BJ (cell line): ENCODE measurements at places on chromosomes 5 and 9. TPM values are rescaled to one million over a fixed set of nuclear protein-coding genes. Genes with fewer than 3 reads are reported as not detected.

- DNase-seq = no peak
Measured at GRCh38 chr9:73141282-73141681, 10.4 kb upstream of the ANXA1 start.

DNA sequence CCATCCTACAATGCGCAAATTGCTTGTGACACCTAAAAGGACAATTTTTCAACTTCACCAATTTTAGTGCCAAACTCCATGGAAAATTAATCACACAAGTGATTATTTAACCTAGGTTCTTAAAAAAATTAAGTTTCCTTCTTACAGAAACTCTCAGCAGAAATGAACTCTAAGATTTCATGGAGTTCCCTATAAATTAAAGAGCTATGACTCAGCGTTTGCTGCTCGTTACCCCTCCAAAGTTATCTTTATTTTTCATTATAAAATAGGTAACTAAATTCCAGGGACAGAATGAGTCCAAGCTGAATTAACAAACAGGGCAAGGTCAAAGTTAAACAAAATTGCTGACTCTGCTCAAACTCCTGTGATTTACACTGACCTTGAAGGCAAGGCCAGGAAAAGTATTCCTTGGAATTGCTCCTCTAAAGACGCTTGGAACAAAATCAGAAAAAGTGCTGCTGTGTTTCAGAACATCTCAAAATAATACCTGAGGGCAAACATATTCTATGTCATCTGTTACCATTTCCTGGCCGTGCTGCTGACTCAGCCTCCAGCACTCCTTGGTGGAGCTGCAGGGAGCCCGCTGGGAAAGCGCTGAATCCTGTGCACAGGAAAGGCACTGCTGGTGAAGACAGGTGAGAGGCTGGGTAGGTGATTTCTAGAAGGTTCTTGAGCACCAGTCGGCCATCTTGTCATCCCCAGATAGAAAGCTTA lies 2.5 kb upstream of the CMBL start:
- DNase-seq = no peak

IFNB1 gene
- polyA plus RNA-seq = not detected in 2 replicates

DNA sequence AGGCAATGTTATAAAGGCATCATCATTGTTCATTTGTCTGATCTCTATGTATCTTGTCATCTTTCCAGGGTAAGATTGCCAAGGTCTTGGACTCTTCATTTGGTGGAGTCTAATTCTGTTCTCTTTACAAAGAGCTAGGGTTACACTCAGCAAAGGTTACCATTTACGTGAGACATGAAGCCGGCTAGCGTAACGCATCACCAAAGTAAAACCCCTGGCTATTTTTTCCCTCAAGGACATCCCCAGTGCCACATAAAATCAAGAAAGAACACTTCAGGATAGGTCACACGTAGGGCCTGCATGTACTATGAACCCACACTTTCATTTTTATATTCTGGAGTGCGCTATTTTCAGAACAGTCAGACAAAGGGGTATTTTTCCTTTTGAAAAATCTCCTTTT lies 20.0 kb upstream of the MYOT start:
- no peak for DNase-seq

DNA sequence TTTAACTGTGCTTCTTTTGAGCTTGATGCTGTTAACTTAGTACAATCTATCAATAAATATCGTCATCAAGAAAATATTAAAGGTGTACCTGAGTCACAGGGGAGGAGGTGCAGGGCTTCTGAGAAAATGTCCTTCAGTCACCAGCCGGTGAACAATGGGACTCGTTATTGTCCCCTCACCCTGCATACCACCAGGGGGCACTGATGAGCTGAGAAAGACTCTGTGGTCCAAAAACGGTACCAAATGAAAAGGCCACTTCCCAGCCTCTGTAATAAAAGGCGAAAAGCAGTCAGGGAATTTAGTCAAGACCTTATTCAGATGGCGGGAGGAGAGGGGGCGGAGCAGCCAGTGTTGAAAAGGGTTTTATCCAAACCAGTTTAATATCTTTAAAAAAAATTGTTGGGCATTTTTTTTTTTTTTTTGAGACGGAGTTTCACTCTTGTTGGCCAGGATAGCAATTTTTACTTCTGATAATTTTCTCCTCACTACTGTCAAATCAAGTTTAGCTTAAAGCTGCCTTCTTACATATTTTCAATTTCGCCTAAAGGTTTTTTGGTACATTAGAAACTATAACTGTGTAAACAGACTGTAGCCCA lies 271.9 kb upstream of the ADAMTS16 start:
- no peak for DNase-seq

GRCh38 chr5:148829734-148830133 lies 3.3 kb downstream of the ADRB2 start:
- DNase-seq = no peak
